Hindlimb muscle (tissue), 1 donor: ENCODE measurements at places on chromosomes 6 and 20.
A peak's percentile ranks its signal among the peaks of the same experiment; 100 is the strongest.

GRCh38 chr20:23782366-23782983 is 31.7 kb upstream of the CST1 start:
- no peak for DNase-seq

- no peak for DNase-seq
Measured at GRCh38 chr6:9799582-9799981, 615.3 kb downstream of the TFAP2A start.

DNA sequence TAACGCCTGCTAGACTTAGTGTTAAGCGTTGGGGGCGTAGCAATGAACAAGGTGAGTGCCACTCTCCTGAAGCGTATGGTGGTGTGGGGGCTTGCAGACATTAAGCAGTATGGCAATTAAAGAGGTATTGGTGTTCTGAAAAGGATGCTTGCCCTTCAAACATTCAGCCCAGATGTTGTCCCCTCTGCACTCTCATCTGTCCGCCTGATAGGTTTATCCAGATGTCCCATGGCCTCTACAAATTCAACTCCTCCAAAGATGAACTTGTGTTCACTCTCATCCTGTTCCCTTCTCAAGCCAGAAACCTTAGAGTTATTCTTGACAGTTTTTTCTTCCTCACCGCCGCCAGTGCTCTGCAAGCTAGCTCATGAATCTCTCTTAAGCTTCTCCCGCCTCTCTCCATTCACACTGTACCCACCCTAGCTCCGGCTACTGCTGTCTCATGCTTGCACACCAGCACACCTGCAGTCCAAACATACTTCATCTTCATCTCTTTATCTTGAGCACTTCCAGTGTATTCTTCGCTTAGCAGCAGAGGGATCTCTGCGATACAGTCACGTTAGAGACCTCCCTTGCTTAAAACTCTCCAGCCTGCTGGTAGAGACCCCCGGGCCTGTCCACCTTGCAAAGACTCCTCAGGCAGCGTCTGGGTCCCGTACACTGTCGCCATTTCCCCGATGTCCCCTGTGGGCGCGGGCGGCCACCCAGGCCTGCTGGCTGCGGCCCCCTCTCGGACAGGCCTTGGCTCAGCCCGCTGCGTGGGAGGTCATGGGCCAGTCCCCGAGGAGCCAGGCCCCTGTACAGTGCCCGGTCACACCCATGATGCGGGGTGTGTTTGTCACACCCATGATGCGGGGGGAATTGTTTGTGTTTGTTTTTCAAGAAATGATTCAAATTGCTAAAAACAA is 962 bp downstream of the DDX27 start:
- DNase-seq = no peak

GRCh38 chr20:40009542-40009941 is 679.5 kb downstream of the MAFB start:
- DNase-seq = no peak

GRCh38 chr6:126811321-126811720 is 307.1 kb upstream of the RSPO3 start:
- DNase-seq = peak; percentile 69

DNA sequence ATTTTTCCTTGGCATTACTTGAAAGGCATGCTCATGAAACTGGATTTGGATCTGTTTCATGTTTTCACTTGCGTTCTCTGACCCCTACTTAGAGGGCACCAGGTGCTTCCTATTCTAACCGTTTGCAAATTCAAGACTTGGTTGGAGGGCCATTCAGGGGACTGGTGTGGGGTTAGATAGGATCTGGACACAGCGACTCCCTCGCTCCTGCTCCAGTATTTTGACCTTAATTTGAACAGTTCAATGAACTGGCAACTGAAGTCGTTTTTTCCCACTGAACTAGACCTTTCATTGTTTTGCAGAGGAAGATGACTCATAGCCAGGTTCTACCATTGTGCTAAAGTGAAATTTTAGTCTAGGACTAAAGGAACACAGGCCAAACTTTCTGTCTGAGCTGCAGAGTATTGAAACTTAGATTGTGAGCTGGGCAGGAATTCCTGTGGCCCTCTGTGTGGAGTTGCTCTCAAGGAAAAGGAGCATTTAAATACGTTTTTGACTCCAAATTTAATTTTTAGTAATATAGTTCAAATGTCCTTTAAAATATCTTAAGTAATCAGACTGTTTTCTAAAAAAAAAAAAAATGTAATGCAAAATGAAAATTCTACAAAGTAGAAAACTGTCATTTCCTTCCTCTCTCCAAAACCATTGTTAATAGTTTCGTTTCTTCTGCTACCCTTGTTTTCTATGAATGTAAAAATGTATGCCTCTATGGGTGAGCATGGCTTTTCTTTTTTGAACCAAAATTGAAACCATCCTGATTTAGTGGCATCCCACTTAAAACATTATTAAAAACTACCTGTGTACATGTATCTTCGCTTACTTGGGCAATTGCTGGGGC is 64.8 kb downstream of the UTRN start:
- peak; percentile 32 for DNase-seq

DNA sequence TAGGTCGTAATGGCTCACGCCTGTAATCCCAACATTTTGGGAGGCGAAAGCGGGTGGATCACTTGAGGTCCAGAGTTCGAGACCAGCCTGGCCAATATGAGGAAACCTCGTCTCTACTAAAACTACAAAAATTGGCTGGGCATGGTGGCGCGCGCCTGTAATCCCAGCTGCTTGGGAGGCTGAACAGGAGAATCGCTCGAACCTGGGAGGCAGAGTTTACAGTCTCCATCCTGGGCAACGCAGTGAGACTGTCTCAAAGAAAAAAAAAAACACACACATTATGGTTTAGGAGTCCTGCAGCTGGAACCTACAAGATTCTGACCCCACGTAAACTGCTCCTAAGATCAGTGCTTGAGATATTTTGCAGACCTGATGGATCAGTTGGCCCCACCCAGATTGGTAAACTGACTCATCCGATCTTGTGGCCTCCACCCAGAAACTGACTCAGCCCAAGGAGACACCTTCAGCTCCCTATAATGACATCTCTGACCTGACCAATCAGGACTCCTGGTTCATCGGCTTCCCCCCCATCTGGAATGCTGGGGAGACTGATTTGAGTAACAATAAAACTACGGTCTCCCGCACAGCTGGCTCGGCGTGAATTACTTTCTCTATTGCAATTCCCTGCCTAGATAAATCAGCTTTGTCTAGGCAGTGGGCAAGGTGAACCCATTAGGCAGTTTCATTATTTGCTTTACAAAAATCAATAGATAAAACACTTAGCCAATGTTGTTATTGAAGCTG is 96.2 kb upstream of the BTN3A2 start:
- no peak for DNase-seq

GRCh38 chr20:60358101-60358500 is 399.9 kb downstream of the CDH26 start:
- no peak for DNase-seq

- no peak for DNase-seq
Measured at GRCh38 chr6:33213166-33213988, 5.1 kb downstream of the RING1 start.

DNA sequence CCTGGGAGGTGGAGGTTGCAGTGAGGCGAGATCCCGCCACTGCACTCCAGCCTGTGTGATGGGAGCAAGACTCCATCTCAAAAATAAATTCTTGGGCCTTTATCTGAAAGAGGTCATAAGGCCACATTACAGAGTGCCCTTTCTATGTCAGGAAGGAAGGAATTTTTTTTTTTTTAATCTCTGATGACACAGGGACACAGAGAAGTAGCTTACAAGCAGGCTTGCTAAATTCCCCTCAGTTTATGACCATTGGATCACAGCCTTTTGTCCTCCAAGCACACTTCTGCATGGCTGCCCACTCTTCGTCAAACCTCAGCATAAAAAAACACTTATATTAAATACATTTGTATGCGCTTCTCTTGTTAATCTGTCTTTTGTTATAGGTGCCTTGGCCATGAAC is 7.5 kb upstream of the IFNGR1 start:
- no peak for DNase-seq
